ENCODE measurements at places on chromosomes 2 and 18. TPM values are rescaled to one million over a fixed set of nuclear protein-coding genes. Genes with fewer than 3 reads are reported as not detected.

GRCh38 chr2:120277505-120278205, 25.0 kb downstream of the RALB start:
- no peak for DNase-seq

Gene POTEI
- total RNA-seq: 0.14 TPM

DNA sequence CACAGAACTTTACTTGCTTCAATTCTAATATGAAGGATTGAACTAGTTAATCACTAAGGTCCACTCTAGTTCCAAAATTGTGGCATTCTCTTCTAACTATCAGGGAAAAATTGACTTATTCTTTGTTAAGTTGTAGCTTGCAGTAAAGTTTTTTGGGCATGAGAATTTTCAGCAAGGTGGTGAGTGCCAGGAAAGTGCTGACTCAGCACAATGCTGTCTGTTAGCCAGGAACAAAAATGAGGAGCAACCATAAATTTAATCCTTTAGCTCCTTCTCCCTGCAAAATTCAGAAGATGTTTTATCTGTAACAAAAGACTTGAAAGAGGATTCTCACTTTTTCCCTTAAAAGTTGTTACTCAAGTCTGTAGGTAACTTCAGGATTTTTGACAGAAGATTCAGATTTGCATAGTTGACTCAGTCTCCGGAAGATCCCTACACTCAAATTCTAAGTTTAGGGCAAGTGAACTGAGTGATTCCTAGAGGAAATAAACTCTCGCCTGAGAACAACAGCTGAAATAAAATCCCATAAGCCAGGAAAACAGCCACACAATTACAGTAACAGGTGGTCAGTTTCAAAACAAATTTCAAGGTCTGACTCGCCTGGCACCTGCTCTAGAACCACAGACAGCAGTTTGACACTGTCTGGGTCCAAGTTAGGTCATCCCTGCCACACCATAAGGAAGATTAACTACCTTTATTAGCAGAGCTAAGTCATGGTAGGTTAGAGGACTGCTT, 20.2 kb upstream of the DARS1 start:
- no peak for DNase-seq

DNA sequence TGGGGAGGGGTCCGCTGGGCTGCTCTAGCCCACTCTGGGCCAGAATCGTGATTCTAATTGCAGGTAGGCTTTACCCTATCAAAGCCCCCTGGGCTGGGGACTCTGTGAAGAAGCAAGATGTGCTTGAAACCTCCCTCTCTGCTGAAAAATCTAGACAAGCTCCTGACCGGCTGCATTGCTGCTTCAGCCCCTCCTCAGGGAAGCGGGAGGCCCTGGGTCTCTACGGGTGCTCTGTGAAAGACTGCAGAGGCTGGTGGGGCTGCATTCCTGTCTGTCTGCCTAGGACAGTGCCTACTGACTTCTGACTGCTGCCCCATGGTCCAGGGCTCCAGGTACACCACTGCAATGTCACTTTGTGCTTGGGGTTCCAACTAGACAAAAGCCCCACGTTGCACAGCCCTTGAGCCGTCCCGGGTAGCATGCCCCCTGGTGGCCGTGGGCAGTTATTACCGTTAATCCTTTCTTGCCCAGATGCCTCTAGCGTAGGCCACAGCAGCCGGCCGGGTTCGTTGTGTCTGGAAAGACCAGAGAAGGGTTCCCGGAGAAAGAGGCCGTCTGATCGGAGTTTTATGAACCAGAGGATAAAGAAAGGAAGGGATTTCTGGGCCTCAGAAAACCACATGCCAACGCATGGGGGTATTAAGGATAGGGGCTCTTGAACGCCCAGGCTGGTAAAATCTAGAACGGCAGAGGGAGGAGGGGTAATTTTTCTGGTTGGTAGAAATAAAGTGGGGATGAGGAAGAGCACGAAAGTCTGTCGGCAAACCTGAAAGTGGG, 15.9 kb upstream of the C1QL2 start:
- DNase-seq: no peak

Gene SERPINB12
- 2.6 TPM for total RNA-seq

Gene KRTCAP3
- 1.6 TPM for total RNA-seq

All from thymus (tissue), 14 donors.